ENCODE measurements at places on chromosomes 1 and 21.

DNA sequence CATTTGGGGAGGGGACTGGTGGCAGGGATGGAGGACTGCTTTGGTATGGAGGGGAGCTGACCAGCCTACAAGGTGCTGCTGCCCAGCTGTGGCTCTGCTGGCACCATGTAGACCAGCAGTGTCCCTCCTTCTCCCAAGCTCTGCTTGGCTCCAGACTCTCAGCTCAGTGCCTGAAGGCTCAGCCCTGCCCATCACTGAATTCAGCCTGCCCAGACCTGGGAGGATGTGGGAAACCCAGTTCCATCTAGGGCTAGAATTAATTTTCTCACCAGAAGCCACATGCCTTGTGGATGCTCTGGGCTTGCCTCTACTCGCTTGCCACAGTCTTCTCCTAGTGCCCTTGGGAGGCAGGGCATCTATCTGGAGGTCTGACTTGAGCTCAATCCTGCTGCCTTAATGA lies 195.0 kb upstream of the EDN2 start:
- DNase-seq: no peak

- no peak for DNase-seq
Measured at GRCh38 chr1:41681331-41682098, 197.0 kb upstream of the EDN2 start.

- DNase-seq: peak; percentile 24
Measured at GRCh38 chr1:112358798-112359408, 37.1 kb upstream of the CTTNBP2NL start.

DNA sequence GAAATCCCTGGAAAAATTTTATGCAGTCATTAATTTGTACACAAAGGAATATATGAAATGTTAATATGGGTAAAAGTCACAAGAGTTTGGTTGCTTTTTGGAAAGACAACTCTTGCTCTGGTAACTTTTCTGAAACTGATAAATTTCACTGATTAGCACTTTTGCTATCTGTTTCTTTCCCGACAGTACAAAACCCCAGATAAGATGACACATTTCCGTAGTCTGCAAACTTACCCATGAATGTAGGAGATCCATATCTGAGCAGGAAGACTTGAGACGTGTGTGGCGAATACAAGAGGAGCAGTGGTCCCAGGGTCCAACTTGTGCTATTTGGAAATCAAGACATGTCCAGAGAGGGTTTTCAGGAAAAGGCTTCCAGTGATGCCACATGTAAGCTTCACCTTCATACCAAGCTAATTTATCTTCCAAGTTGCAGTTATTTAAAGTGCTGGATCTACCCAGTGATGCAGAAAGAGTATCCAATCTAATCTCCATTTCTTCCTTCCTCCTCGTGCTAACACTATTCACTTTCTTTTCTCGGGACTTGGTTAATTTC lies 35.9 kb upstream of the SAMSN1 start:
- DNase-seq: no peak

DNA sequence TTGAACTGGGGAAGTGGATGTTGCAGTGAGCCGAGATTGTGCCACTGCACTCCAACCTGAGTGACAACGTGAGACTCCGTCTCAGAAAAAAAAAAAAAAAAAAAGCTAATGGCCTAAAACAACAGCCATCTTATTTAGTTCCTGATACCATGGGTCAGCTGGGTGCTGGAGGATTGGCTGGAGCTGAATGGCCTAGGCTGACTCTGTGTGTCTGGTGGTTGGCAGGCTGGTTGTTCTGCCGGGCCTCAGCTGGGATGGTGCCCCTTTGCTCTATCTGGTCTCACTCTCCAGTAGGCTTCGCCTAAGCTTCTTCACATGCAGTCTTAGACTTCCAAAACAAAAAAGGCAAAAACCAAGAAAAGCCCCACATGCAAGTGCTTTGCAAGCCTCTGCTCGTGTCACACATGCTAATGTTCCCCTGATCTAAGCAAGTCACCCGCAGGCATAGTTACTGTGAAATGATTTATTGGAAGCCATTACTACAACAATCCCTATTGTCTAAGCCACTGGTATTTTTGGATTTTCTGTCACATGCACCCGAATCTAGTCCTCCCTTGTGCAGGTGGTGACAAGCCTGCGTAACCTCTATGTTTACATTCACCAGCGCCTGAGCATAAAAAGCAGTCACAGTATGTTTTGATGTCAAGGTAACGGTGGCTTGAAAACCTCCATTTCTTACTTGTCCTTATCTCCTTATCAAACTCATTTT lies 39.6 kb upstream of the KANK4 start:
- peak; percentile 69 for DNase-seq

DNA sequence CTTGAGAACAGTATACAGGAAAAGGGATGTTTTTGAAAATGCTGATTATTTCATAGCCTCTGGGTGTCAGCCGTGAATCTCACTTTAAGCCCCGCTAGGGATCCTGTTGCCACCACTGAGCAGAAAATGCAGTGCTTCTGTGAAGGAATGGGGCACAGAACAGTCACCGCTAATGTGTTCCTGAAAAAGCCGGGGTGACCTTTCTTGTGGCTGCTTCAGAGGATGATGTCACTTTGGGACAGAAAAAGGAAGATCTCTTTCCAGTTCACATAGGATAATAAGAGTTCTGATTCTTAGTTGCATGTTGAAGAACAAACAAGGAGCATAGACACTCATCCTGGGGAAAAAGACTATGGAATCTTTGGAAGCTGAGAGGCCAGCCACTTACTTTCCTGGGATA lies 349.6 kb downstream of the DISC1 start:
- no peak for DNase-seq

- no peak for DNase-seq
Measured at GRCh38 chr1:197287863-197288262, 19.8 kb downstream of the CRB1 start.

- no peak for DNase-seq
Measured at GRCh38 chr1:75172556-75172955, 38.4 kb downstream of the LHX8 start.

DNA sequence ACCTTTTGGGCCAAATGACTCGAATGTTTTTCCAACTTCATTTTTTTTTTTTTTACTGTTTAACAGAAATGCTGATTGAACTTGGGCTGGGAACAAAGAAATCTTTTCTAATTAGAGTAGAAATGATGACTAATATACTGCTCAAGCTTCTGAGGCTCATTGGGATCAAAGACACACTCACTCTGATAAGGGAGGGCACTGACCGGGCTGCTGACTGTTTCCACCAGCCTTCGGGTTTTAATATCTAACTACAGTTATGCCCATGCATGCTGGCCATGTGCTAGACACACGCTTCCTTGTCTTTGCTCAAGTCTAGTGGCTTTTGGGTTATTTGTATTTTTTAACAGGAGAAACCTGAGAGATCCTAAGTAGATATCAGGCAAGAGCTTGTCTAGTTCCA lies 16.8 kb downstream of the ZBTB18 start:
- no peak for DNase-seq

- DNase-seq: no peak
Measured at GRCh38 chr1:239308701-239309333, 77.6 kb upstream of the CHRM3 start.

GRCh38 chr1:225838793-225839192 lies 28.9 kb downstream of the EPHX1 start:
- no peak for DNase-seq

DNA sequence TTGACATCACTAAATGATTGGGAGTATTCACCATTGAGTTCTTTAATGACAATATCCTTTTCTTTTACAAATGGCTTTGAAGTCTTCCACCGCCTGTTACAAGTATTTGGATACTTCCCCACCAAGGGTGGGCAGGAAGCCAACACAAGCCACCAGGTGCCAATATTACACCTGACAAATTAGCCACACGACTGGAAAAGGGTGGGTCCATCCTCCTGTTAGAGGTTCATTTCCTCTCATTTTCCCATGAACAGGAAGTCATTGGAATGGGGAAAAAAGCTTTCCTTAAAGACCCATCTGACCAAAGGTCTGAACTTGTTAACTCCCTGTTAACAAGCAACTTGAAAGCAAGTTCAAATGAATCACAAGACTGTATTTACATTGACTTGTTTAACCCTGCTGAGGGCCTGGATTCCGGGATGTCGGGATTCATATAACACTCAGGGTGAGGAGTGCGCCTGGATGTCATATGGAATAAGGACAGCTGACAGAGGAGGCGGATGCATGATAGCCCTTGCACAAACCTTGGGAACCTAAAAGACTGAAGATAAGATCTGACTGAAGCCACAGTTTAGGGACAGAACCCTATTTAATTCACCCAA lies 40.5 kb upstream of the PROX1 start:
- DNase-seq: peak; percentile 74

- DNase-seq: no peak
Measured at GRCh38 chr1:110152133-110152785, 2.0 kb downstream of the SLC6A17 start.

DNA sequence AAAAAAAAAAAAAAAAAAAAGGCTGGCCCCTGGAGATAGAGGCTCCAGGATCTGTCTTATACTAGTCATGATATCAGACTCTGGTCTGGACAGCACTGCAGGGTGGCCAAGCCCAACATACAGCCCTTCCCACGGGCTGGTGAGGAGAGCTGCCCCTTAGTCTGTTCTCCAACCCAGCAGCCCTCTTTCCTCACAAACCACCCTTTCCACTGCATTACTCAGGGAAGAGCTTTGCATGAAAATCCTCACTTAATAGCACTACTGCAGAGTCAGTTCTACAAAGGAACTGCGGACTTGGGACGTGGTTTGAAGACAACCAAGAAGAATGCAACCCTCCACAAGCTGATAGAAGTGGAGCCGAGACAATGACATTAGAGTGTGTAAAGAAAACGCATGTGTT lies 5.7 kb downstream of the BCAR3 start:
- DNase-seq: no peak

GRCh38 chr1:227190321-227190720 lies 128.0 kb downstream of the CDC42BPA start:
- no peak for DNase-seq
